ENCODE measurements at places on chromosomes 11 and 22.

DNA sequence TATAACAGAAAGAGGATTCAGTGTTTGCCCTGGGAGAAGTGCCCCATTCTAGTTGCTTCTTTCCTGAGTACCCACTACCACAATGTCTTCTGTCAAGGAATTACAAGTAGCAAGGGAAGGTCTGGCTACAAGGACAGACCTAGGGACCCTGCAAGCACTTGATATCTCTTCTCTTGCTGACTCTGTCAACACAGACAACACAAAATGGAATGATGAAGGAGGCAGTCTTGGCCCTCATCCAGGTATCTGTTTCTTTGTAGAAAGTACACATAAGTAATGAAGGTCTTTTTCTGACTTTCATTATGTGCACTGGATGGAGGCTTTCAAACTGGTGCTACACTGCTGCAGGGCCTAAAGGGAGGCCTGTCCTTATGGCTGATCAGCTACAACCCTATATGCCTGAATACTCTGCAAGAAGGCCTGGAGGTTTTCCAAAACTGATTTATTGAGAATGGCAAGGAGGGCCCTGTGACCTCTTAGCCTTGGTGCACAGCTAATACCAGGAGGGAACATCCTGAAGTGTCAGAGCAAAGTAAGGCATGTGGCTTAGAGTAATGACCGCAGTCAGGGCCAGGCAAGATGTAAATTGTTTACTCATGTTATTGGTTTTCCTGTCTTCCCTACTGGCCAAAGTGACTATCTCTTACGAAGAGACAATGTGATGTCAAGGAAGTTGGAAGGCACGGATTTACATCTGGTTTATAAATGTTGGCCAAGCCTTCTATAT is 31.2 kb downstream of the GAB2 start:
- DNase-seq: no peak

- DNase-seq: peak; percentile 3
Measured at GRCh38 chr11:2586087-2586792, 113.6 kb downstream of the KCNQ1OT1 start.

DNA sequence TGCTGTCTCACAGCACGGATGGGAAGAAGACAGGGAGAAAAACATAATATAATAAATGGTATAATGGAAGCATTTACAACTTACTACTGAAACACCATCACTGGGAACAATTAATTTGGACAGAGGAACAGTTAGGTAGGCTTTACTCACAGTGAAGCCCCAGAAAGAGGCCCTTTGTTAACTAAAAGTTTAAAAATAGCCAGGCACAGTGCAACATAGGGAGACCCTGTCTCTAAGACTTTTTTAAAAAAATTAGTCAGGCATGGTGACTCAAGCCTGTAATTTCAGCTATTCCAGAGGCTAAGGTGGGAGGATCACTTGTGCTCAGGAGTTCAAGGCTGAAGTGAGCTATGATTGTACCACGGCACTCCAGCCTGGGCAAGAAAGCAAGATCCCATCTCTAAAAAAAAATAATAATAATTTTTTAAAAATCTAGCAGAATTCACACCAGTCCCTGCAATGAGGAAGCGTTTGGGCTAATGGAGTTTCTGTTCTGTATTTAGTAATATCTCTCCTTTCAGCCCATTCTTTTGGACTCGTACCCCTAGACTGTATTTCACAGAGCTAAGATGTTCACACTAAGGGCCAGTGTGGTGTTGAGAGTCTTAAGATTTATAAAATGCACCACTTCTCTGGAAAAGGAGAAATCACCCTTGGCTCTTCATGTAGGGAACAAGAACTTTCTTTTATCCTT is 275.5 kb downstream of the SOX6 start:
- no peak for DNase-seq

DNA sequence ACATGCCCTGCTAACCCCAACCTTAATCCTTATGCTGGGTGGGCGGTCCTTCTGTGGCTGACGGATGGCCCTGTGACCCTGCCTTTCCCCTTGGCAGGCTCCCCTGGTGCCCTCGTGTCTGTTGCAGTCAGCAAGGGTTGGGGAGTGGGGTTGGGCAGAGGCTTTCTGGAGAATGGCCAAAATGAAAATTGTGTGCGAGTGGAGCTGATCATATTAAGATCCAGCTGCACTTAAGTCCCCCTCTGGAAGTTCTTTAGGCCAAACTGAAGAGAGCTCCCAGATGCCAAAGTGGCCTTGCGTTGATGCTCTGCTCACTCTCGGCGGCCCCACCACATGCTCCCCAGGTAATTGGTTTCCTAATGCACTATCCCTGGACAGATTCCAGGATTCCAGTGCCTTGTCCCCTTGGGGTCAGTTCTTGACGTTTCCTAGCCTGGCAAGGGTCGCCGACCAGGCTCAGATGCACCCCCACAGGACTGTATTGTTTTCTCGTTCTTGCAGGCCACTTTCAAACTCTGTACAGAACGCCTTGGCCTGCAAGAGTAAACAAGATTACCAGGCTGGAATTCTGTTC is 16.4 kb upstream of the C11orf96 start:
- DNase-seq: no peak

GRCh38 chr11:108559904-108560303 is 33.7 kb downstream of the EXPH5 start:
- no peak for DNase-seq

DNA sequence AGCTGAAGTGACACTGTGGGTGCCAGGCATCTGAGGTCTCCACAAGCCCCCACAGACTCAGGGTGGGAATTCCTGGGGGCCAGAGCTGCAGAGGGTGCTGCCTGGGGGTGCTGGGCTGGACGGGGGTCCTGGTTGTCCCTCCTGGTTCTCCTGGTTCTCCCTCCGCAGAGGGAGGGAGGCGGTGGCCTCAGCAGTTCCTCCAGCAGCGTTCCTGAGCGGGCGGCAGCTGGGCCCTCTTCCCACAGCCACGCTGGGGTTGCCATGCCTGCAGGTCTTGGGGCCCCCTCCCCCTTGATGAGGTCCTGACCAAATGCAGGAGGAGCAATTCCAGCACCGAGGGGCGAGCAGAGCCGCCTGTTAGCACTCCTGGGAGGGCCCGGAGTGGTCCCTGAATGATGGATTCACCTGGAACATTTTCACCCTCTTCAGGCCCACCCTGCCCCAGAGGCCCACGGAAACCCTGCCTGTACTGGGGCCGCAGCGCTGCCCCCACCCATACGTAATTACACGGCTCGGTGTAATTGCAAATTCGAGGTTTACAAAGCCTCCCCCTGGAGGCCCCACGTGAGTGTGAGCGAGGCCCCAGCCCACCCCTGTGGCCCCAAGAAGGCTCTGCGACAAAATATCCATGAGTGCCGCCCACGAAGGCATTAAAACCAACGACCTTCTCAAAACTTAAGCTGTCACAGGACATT is 635 bp downstream of the C11orf21 start:
- no peak for DNase-seq

GRCh38 chr11:47616726-47617416 is 22.7 kb upstream of the C1QTNF4 start:
- peak; percentile 45 for DNase-seq

DNA sequence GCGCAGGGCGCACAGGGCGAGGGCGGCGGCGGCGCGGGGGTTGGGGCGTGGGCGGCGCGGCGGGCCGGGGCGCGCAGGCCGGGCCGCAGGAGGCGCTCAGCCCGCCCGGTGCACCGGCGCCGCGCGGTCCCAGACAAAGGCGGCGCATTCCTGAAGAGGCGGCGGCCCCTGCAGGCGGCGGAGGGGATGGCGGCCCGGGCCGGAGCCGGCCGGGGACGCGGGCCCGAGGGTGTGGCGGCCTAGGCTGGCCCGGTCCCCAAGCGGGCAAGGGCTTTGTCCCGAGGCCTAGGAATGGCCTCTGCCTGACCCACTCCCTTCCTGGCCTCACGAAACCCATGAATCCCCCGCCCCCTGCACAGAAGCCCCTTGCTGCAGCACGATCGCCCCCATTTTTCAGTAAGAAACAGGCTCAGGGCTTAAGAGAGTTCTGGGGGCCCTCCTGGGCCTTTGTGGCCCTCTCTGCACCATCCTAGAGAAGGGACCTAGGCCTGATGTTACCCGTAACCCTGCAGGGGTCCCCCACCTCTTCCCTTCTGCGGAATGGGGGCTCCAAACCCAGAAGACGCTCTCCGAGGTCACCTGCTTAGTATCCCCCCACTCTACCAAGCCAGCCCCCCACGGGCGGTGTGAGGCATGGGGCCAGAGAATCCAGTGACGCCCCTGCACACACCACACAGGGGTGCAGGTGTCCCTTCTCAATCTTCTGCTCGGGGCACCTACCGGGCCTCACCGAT is at the start of gene RTN4R:
Gene RTN4R, minus strand, starts transcription at position 40 of the 734 bp plus-strand sequence. CDS start 226 bp downstream, outside the sequence.
- DNase-seq: peak; percentile 74

GRCh38 chr22:24500277-24500820 is 5.2 kb downstream of the UPB1 start:
- no peak for DNase-seq

DNA sequence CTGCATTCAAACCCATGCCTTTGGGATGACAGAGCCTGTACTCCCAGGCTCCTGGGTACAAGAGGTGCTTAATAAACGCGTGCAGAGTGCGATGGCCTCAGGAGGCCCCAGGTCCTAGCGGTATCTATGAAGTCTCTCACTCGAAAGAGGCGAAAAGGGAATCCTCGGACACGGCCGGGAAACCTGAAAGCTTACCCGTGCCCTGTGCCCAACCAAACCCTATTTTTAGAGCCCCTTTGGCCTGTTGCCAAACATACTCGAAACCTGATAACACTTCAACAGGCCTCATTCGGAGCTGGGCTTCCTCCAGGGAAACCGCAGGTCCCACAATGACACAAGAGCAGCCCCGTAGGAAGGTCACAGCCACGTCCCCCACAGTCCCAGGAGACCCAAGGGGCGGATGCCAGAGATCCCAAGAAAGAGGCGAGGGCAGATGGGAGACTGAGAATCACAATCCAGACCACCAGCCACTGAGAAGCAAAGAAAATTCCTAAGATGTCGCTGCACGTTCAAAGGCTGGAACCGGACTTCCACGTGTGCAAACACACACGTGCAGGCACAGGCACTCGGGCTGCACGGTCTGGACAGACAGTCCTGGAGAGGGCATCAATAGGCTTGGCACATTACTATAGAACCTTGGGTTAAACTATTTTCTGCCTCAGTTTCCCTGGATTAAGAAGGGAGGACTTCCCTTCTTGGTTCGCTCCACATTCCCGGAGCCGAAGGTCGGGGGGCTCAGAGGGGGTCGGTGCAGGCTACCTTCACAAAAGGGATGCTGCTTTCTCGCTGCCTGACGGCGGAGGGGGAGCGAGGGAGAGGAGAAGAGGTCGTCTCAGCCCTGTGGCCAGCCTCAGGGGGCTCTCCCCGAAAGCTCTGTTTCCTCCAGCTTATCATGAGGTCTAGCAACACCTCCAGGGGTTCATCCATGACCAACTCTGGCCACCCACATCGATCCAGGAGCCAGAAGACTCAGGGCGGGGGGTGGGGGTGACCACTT is 8.2 kb downstream of the PDGFB start:
- no peak for DNase-seq

DNA sequence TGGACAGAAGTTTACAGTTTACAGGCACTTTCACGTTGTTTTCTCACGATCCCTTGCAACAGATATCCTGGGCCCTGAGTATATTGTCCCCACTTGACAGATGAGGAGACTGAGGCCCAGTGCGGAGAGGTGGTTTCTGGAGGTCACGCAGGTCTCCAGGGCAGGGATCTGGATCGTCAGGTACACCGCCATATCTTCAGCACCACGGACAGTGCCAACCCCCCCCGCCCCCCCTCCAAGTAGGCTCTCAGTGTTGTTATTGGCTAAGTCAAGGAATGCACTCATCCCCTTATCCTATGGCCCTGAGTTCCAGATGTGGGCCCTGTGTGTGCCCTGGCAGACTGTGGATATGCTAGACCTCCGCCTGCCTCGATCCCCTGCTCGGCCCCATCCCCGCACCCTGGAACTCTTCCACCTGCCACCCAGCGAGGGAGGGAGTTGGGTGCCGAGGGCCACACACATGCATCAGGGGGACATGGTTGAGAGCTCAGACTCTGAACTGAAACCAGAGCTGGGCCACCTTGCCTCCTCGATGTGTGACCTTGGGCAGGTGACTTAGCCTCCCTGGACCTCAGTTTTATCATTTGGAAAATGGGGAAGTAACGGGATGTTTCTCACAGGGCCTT is 37.5 kb downstream of the MPPED1 start:
- DNase-seq: no peak

DNA sequence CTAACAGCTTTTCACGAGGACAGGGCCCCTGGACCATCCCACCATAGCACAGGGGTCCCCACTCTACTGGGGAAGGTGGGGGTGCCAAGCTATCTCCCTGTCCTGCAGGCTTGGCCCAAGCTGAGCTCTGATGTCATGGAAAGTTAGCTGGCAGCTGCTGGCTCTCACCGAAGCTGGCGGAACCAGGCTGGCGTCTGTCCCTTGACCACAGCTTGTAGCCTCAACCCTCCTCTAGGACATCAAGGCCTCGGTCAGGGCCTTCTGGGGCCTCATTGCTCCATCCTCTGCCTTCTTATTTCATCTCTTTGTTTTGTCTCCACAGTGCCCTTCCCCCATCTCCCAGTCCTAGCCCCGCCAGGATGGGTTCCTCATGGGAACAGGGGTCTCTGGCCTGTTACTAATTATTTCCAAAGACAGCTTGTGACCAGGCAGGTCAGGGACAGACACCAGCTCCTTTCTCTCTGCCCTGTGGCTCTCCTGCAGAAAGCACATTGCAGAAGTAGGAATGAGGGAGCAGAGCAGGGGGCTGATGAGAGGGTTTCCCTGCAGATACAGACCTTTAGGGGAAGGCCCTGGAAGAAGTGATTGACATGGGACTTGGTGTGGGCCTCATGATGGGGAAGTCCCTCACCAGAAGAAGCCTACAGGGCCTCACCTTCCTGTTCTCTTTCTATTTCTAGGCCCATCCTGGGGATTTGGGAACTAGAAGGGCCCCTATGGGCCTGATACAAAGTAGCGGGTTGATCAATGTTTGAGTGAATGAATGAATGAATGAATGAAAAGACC is 97.5 kb upstream of the ALX4 start:
- DNase-seq: no peak

GRCh38 chr11:12473381-12473780 is 96.0 kb downstream of the PARVA start:
- no peak for DNase-seq
